ENCODE measurements at places on chromosomes 6 and 20. TPM values are rescaled to one million over a fixed set of nuclear protein-coding genes. Genes with fewer than 3 reads are reported as not detected.

GRCh38 chr6:17396256-17396655 lies 2.9 kb downstream of the CAP2 start:
- no peak for DNase-seq

The MMP24OS gene
- 6.9 TPM for total RNA-seq

The HSPA1L gene
- total RNA-seq = 0.53 TPM

GRCh38 chr20:37526839-37527637 lies 638 bp downstream of the BLCAP start:
- DNase-seq = peak; percentile 28

- no peak for DNase-seq
Observed at GRCh38 chr6:26401389-26401986, 587 bp upstream of the BTN3A1 start.

The FAM184A gene
- total RNA-seq = 0.26 TPM

The BTN1A1 gene
- not detected for total RNA-seq

DNA sequence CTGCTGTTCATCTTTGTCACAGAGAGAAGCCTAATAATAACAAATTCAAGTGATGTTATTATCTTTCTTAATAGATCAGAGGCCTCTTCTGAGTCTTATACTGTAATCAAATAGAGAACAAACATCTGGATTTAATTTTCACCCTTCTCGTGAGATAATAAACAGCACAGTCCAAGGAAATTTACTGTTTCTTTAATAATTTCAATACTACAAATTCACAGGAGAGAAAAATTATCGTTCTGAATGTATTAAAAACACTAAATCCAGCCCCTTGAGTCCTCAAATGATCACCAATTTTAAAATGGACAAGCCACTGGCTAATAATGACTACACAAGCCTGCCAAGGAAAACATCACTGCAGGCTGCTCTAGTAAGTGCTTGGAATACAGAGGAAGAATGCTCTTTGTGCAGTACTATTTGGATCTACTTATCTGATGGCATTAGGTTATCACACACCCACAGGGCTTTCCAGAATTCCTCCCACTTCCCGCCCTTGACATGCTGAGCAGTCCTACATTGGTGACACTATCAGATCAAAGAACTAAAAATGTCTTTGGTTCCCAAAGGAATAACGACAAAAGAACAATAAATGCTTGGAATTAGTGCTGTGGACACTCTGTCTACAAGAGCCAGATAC lies 38.1 kb downstream of the SYNE1 start:
- DNase-seq = no peak

GRCh38 chr6:91387290-91388059 lies 800.6 kb upstream of the MAP3K7 start:
- no peak for DNase-seq

GRCh38 chr20:6613280-6613861 lies 154.1 kb upstream of the BMP2 start:
- peak; percentile 82 for DNase-seq

- peak; percentile 38 for DNase-seq
Observed at GRCh38 chr6:16496210-16496609, 257.8 kb downstream of the GMPR start.

The KHDC1L gene
- not detected for total RNA-seq

The GGTLC1 gene
- total RNA-seq = not detected

DNA sequence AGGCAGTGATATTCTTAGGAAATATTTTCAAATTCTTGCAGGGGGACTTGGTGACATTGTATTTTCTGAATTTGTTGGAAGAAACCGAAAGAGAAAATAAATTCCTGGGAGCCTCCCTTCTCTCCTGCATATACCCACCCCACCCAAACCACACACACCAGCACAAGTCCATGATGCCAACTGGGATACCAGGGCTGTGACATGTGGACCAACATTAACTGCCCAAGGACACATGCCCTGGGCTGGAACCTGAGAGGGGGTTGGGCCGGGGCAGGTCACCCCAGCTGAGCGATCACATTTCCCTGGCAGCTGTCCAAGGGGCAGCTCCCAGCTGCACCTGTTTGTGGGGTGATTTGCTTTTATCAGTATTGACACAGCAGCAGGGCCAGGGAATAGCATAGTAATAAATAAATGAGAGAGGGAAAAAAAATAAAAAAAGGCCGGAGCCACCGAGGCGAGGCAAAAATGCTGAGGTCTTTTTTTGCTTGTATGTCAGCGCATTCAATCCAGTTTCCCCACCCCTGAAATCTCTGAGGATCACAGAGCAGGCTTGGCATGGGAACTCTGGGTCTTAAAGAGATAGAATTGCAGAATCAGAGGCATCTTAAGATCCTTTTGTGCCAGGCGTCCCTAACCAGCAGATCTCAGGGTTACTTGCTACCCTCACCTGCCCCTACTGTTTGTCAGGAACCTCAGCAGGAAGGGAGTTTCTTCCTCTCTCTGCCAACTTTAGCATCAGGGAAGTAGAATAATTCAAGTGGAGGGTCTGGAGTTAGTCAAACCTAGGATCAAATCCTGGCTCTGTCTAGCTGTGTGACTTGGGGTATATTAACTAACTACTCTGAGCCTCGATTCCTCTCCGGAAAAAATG lies 66.5 kb upstream of the PIM1 start:
- DNase-seq = peak; percentile 20

DNA sequence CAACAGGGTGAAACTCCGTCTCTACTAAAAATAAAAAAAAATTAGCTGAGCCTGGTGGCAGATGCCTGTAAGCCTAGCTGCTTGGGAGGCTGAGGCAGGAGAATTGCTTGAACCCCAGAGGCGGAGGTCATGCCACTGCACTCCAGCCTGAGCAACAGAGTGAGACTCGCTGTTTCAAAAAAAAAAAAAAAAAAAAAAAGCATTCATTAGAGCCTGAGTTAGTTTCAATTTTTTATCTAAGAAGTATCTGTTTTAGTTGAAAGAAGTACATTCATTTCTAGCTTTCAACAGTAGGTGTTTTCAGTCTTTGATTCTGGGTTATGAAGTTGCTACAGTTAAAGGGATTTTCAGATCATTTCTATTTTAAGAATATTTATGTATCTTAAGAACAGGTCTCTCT lies 42.2 kb downstream of the ZNF292 start:
- no peak for DNase-seq

The SYCP2 gene
- 0.26 TPM for total RNA-seq

DNA sequence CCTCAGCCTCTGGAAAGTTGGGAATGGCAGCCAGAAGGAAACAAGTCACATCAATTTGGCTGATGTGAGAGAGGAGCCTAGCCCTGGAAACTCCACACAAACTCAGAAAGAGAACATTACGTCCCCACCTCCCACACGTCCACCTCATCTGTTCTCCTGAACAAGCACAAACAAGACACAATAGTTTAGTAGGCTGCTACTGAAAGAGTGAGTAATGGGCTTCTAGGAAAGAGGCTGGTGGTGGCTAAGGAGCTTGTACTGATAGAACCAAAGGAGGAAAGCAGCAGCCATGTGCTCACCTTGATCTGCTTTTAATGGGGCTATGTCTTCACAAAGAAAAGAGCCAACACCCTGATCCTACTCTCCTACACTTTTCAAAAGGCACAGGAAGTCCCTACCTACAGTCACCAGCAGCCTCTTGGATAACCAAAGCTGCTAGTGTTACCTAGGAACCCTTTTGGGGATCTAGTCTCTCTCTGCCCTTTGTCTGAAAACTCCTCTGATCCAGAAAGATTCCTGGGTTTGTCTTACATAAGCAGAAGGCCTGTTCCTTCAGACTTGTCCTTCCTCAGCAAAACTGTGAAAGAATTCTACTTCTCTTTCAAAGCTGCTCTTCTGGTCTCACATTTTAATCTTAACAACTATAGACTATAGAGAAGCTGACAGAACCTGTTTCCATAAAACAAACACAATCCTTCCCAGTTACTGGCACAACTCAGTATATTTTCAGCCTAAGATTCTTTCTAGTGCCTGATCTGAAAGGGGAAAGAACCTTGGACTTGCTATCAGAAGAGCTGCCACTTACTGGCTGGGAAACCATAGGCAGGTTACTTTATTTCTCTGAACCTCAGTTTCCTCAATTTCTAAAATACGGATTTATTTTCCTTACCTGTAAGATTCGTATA lies 3.1 kb downstream of the PLAGL2 start:
- peak; percentile 94 for DNase-seq

GRCh38 chr6:127971945-127972391 lies 71.1 kb upstream of the THEMIS start:
- DNase-seq = peak; percentile 68

GRCh38 chr6:24933868-24934401 lies 1.8 kb downstream of the RIPOR2 start:
- DNase-seq = peak; percentile 30

DNA sequence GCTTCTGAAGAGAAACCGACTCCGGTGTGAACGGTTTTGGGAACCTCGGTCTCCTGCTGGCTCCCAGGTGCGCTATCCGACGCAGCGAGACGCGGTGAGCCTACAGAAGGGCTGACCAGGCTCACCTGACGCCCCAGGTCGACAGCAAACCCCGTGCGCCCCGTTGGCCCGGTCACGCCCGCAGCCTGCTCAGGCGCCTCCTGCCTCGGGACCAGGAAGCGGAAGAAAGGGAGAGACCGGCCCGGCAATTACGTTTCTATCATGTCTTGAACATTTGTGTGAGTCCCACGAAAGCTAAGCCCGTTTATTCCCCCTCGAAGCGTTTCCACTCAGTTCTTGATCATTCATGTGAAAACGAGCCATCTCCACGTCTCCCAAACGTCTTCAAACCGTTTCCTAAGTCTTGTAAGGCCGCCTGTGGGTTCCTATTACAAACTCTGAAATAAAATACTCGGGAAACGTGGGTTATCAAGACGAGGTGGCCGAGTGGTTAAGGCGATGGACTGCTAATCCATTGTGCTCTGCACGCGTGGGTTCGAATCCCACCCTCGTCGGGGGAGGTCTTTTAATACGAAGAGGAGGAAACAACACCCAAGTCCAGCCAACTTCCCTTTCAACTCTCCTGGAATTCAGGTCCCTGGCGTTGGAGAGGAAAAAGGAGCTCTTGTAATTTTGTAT lies 150.5 kb upstream of the PRSS16 start:
- DNase-seq = peak; percentile 76

DNA sequence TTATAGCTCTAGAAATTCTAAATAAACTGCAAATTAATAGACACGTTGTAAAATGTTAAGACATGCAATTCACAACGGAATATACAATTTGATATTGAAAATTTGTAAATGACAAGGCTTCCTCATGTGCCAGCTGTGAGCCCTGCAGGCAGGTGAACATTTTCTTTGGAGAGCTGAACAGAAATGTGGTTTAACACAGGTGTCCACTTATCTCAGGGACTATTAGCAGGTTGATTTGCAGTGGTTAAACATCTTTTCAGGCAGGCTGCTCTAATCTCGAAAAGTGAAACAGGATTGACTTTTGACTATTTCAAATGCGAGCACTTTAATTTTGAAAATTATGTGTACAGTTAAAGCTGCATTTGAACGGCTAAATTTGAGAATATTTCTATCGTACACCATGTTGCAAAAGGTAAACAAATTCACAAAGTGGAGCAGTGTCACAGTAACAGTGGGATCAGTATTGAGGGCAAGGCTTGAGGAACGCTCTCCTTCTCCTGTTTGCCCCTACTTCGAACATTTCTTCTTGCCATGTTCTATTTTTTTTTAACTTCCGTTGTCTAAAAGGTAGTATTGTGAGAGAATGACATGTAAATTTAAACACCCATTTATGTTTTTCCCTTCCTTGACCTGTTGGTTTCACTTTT lies 210.8 kb downstream of the CDKAL1 start:
- no peak for DNase-seq

DNA sequence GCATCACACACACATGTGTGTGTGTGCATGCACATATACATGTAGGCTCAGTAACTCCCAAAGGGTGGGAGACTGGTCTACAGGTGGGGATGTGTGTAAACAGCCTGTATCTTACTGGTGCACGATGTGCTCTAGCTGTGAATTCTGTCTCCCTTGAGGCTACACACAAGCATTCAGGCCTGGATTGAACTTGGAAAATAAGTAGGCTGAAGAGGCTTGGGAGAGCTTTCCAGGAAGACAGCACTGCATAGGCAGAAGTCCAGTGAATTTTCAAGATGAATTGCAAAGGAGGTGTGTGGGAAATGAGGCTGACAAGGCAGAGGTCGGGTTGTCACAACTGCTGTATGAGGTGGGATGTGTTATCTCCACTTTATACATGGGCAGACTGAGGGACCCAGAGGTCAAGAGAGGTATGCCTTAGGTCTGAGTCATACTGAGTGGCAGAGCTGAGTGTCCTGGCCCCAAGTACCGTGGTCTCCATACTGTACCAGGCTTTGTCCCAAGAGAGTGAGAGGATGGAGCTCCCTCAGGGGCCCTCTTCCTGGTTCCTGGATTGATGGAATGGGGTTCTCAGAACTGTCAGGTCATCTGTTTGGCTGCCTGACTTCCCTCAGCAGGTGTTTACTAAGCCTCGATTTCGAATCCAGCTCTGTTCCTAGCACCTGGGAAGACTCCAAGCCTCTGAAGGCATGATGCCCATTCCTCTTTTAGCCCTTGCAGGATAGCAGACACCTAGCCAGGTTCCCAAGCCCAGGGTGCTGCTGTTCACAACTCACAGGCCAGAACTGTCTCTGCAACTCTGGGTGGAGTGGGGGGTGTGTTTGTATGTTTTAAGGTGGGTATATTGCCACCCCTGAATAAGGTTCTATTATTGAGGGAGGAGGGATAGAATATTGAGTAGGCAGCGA lies 14.4 kb downstream of the SNPH start:
- no peak for DNase-seq

- DNase-seq = peak; percentile 65
Observed at GRCh38 chr6:11585426-11586016, 48.0 kb downstream of the TMEM170B start.

The FAM217A gene
- total RNA-seq = not detected

The FKBP1C gene
- total RNA-seq = not detected

- DNase-seq = no peak
Observed at GRCh38 chr6:41531591-41532582, 14.3 kb upstream of the FOXP4 start.

GRCh38 chr20:59560588-59561227 lies 43.6 kb upstream of the PHACTR3 start:
- DNase-seq = no peak

GRCh38 chr6:81362246-81362645 lies 390.2 kb downstream of the TENT5A start:
- DNase-seq = peak; percentile 2

GRCh38 chr6:6626187-6626586 lies 37.7 kb downstream of the LY86 start:
- DNase-seq = no peak

The PEX7 gene
- total RNA-seq = 19.3 TPM

- DNase-seq = no peak
Observed at GRCh38 chr6:15366879-15367278, 121.0 kb downstream of the JARID2 start.

DNA sequence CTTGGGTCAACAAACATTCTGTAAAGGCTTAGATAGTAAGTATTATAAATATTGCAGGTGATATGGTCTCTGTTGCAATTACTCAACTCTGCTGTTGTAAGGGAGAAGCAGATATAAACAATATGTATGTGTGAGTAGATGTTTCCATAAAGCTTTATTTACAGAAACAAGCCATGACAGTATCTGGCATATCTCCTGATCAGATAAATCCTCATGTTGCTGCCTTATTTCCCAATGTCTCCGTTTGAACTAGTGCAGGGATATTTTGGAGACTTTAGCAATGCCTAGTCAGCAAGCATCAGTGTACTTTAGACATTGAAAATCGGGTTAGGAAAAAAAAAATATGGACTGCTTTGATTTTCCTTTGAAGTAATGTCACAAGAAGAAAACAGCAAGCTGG lies 96.1 kb downstream of the LAMA2 start:
- DNase-seq = no peak

GRCh38 chr20:44092551-44093248 lies 94.3 kb downstream of the JPH2 start:
- peak; percentile 35 for DNase-seq

All from bronchial epithelial cell (primary cell).